Activated CD4-positive, alpha-beta memory T cell treated with anti-CD3 and anti-CD28 coated beads, Interleukin-2, amount 10 ng/mL, durations not matched to agents 7 days and 5 days (primary cell): ENCODE measurements at places on chromosomes 2 and 18. TPM values are rescaled to one million over a fixed set of nuclear protein-coding genes. Genes with fewer than 3 reads are reported as not detected.

The UNC80 gene
- total RNA-seq = not detected

The UCN gene
- 3.0 TPM for total RNA-seq

GRCh38 chr18:62877411-62878221, 162.3 kb downstream of the PHLPP1 start:
- DNase-seq = no peak

DNA sequence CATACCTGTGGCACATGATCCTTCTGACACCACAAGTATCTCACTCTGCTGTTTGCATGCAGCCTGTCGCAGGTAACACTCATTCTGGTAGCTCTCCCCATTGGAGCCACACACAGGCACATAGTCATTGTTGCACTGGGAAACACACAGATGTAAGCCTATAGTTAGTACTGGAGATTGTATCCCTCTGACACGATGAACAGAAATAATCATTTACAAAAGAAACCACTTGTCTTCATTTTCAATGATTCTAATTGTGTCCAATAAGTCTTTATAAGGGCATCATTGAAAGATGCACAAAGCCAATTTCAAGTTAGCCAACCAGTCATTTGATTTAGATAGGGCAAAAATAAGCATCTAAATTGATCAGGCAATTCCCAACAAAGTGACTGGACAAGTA, 10.4 kb downstream of the TMEFF2 start:
- no peak for DNase-seq

DNA sequence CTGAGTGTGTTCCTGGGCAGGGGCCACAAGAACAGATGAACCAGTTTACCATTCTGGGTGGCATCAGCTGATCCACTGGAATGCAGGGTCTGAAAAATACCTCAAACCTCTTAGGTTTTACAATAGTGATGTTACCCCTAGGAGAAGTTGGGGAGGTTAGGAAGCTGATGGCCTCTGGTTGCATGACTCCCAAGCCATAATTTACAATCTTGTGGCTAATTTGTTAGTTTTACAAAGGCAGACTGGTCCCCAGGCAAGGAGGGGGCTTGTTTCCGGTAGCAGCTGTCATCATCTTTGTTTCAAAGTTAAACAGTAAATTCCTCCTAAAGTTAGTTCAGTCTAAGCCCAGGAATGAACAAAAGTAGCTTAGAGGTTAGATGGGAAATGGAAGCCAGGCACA, 113.8 kb upstream of the SLC38A11 start:
- no peak for DNase-seq

- DNase-seq = no peak
These were observed 39.1 kb upstream of the MAP4K4 start for GRCh38 chr2:101658387-101658786.

- DNase-seq = no peak
These were observed 82.1 kb downstream of the HS6ST1 start for GRCh38 chr2:128236491-128237035.

- DNase-seq = no peak
These were observed 59.5 kb downstream of the FAM168B start for GRCh38 chr2:131033786-131034121.

GRCh38 chr18:35322486-35323458, 21.4 kb downstream of the ZNF24 start:
- DNase-seq = no peak

DNA sequence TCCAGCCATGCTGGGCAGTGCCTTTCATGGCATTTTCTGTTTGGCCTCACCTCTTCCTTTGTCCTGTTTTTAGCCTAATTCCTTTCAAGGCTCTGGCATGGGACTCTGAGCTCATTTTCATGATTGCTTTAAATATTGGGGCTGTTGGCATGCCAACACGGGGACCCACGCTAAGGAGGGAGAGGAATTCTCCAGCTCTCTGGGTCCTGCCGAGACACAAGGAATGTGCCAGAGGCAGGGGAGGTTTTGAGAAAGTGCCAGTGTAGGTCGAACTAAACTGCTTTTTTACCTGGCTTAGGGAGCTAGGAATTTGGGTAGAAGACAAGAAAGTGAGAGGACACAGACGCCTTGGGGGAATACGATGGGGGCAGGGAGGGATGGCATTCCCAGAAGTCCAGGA, 42.3 kb downstream of the RPL37A start:
- DNase-seq = no peak

DNA sequence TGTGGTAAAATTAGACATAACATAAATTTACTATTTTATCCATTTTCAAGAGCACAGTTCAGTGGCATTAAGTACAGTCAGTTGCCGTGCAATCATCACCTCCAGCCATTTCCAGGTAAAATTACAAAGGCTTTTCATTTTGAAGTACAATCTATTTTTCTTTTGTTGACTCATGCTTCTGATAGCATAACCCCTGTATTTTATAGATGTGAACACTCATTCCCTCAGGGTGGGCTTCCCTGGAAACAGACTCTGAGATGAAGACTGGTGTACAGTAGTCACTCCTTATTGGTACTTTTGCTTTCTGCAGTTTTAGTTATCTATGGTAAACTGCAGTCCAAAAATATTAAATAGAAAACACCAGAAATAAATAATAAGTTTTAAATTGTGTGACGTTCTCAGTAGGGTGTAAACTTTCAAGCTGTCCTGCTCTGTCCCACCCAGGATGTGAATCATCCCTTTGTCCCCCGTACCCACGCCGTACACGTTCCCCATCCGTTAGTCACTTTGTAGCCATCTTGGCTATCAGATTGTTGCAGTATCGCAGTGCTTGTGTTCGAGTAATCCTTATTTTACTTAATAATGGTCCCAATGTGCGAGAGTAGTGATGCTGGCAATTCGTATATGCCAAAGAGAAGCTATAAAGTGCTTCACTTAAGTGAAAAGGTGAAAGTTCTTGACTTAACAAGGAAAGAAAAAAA, 41.1 kb upstream of the NAB1 start:
- no peak for DNase-seq
